Glomerular endothelial cell (primary cell): ENCODE measurements at places on chromosomes 7 and 10.

- DNase-seq = no peak
Observed at GRCh38 chr7:133140994-133141595, 59.2 kb upstream of the CHCHD3 start.

GRCh38 chr10:72323108-72323749 is 31.5 kb downstream of the DNAJB12 start:
- DNase-seq = no peak

GRCh38 chr7:70758646-70759045 is 373.3 kb upstream of the GALNT17 start:
- no peak for DNase-seq

- DNase-seq = no peak
Observed at GRCh38 chr10:46094931-46095750, 49.1 kb upstream of the MSMB start.
